ENCODE measurements at places on chromosomes 3 and 15. TPM values are rescaled to one million over a fixed set of nuclear protein-coding genes. Genes with fewer than 3 reads are reported as not detected.

DNA sequence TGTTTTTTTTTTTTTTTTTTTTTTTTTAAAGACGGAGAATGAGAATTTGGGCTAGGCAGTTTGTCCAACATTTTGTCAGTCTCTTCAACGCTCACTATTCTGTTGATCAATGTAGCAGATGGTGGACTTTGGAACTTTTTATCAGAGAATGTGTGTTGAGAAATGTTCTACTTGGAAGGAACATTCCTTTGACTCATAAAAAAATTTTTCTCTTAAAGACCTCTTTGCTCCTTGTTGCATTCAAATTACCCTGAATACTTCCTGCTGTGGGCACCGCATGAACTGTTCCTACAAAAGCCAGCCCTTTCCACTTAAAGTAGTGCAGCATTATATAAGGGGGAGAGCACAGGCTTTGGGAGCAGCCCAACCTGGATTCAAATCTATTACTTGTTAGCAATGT is 182.9 kb downstream of the AKAP13 start:
- H3K4me1 ChIP-seq, result peaks cover 16% of the 10 kb centered on the region
- H3K36me3 ChIP-seq, result no peaks in the 10 kb centered on the region
- H3K4me3 ChIP-seq, result no peak overlapping the region
- no peaks in the 10 kb centered on the region for H3K27me3 ChIP-seq
- peak; percentile 70 for ATAC-seq

DNA sequence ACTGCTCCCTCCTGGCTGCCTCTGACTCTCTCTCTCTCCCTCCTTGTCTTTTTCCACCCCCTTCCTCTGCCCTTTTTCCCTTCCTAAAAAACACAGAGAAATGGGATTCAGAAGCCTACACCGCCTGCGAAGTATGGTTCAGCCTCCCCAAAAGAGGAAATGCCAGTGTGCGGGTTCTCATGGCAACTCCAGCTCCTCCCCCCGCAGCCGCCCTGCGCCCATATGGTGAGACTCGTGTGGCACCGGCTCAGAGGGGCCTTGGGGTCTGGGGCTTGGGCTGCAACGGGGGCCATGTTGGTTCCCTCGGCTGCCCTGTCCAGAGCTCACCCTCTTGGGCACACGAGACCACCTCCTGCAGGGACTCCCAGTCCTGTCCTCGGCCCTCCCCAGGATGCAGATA is 23.6 kb upstream of the LINGO1 start:
- no peak for ATAC-seq
- no peaks in the 10 kb centered on the region for H3K4me1 ChIP-seq
- no peaks in the 10 kb centered on the region for H3K36me3 ChIP-seq
- H3K27ac ChIP-seq, result no peak overlapping the region
- H3K4me3 ChIP-seq, result no peak overlapping the region
- H3K27me3 ChIP-seq, result peaks cover 72% of the 10 kb centered on the region

DNA sequence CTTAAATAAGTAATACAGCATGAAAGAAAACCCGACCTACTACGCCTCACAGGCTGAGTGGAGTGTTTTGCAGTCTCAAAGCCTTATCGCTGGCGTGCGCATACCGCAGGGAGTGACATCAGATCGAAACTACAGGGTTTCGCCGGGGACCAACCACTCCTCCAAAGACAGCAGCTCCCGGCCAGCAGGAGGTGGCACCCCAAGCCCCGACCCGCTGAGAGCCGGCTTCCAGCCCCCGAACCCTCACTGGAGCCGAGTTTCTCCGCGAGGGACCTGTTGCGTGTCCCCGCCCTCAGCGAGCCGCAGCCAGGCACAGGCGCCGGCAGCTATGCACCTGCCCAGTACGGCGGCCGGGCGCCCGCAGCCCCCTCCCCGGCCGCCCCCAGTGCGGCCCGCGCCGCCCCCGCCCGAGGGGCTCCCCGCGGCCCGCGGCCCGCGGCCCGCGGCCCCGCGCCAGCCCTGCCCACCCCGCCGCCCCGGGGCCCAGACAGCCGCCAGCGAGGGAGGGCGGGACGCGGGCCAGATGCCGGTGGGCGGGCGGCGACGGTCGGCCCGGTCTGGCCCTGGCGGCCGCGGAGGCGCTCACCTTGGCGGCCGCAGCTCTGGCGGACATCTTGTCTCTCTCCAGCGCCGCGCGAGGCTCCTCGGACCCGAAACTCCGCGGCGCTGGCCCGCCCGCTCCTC is 710 bp downstream of the TJP1 start:
- peaks cover 44% of the 10 kb centered on the region for H3K4me1 ChIP-seq
- no peaks in the 10 kb centered on the region for H3K36me3 ChIP-seq
- H3K27ac ChIP-seq, result peak overlapping the region; percentile 94
- no peaks in the 10 kb centered on the region for H3K27me3 ChIP-seq
- ATAC-seq, result peak; percentile 59

- no peak overlapping the region for H3K4me3 ChIP-seq
- H3K27ac ChIP-seq, result no peak overlapping the region
- H3K4me1 ChIP-seq, result no peaks in the 10 kb centered on the region
- no peaks in the 10 kb centered on the region for H3K27me3 ChIP-seq
- no peak for ATAC-seq
- H3K36me3 ChIP-seq, result no peaks in the 10 kb centered on the region
Observed at GRCh38 chr3:197694251-197694650, 42.5 kb downstream of the RUBCN start.

GRCh38 chr15:90083954-90084607 is 18.2 kb downstream of the IDH2 start:
- H3K27ac ChIP-seq, result no peak overlapping the region
- H3K4me3 ChIP-seq, result no peak overlapping the region
- H3K36me3 ChIP-seq, result peaks cover 96% of the 10 kb centered on the region
- no peak for ATAC-seq
- H3K4me1 ChIP-seq, result peaks cover 9% of the 10 kb centered on the region
- no peaks in the 10 kb centered on the region for H3K27me3 ChIP-seq

GRCh38 chr3:16357186-16358121 is 92.4 kb downstream of the OXNAD1 start:
- no peak overlapping the region for H3K4me3 ChIP-seq
- H3K27ac ChIP-seq, result peak overlapping the region; percentile 19
- peaks cover 6% of the 10 kb centered on the region for H3K4me1 ChIP-seq
- H3K27me3 ChIP-seq, result no peaks in the 10 kb centered on the region
- peaks cover 29% of the 10 kb centered on the region for H3K36me3 ChIP-seq
- no peak for ATAC-seq

DNA sequence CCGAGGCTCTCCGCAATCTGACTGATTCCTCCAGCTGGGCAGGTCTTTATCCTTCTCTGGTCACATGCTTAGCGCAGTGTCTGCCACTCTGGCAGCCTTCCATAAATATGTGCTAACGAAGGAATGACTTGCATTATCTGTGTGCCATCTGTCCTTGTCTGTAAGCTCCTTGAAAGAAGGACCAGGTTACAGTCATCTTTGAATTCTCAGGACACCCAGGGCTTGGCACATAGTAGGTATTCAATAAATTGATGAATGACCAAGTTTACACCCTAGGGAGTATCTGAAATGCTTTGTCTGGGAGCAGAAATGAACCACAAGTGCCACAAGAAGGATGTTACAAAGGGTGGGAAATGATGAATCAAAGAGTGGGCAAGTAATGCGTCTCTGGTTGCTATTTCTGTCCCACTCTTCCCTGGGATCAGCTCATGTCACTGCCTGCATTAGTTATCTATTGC is 16.5 kb upstream of the FAM3D start:
- no peak overlapping the region for H3K4me3 ChIP-seq
- H3K27me3 ChIP-seq, result peaks cover 16% of the 10 kb centered on the region
- H3K27ac ChIP-seq, result no peak overlapping the region
- no peak for ATAC-seq

DNA sequence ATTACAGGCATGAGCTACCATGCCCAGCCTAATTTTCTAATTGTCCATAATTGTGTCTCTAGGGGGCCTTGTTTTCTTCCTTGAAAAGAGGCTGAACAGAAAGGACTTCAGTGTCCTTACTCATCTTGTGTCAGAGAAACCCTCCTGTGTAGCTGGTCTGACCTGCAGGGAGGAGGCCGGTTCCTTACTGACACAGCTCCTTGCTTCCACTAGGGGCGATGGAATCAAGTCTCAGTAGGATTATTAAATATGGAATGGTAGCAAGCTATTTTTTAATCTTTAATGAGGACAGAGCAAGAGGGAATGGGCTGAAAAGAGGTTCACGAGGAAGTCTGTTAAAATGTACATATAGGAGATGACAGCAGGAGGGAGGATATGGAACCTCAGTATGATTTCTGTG is 8.6 kb downstream of the LPCAT4 start:
- no peak overlapping the region for H3K27ac ChIP-seq
- no peaks in the 10 kb centered on the region for H3K4me1 ChIP-seq
- no peaks in the 10 kb centered on the region for H3K27me3 ChIP-seq
- ATAC-seq, result no peak
- peaks cover 88% of the 10 kb centered on the region for H3K36me3 ChIP-seq
- H3K4me3 ChIP-seq, result no peak overlapping the region

- H3K27ac ChIP-seq, result peak overlapping the region; percentile 20
- H3K36me3 ChIP-seq, result no peaks in the 10 kb centered on the region
- no peak overlapping the region for H3K4me3 ChIP-seq
Observed at GRCh38 chr3:53250881-53251605, 4.8 kb downstream of the TKT start.

DNA sequence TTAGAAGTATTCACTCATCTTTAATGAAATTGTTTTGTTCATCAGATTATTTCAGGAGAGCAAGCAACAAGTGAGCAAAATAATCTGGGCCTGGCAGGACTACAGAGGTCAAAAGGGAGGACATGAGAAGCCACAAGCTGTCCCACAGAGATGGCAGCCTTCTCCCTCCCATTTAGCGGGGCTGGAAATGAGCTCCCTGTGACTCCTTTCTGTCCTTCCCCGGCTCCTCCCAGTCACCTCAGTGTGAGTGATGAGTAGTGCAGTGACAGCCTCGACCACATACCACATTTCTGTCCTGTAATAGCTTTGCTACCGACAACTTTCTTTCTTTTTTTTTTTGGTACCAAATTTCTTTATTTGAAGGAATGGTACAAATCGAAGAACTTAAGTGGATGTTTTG is 38.0 kb downstream of the RAB7A start:
- H3K27ac ChIP-seq, result no peak overlapping the region
- H3K4me1 ChIP-seq, result peaks cover 32% of the 10 kb centered on the region
- H3K27me3 ChIP-seq, result no peaks in the 10 kb centered on the region
- H3K36me3 ChIP-seq, result no peaks in the 10 kb centered on the region
- ATAC-seq, result no peak

DNA sequence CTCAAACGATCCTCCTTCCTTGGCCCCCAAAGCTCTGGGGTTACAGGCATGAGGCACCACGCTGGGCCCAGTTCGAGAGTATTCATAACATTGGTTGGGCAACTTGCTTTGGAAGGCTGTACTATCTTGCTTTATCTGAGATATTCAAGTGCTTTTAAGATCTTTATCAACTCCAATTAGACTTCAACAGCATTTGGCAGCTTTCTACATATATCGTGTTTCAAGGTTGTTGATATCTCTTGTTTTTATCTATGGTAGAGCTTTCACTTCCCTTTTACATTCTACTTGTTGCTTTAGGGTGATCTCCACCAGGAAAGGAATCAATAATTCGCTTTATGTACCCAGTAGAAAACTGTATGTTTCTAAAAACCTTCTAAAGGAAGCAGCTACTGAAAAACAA is 395.3 kb downstream of the IL5RA start:
- no peaks in the 10 kb centered on the region for H3K4me1 ChIP-seq
- no peak overlapping the region for H3K27ac ChIP-seq
- H3K27me3 ChIP-seq, result no peaks in the 10 kb centered on the region
- ATAC-seq, result no peak
- no peaks in the 10 kb centered on the region for H3K36me3 ChIP-seq

- H3K27ac ChIP-seq, result no peak overlapping the region
- no peak overlapping the region for H3K4me3 ChIP-seq
- no peaks in the 10 kb centered on the region for H3K4me1 ChIP-seq
- no peak for ATAC-seq
Observed at GRCh38 chr3:56302417-56302816, 165.8 kb downstream of the ERC2 start.

GRCh38 chr3:138717348-138717747 is 108.8 kb downstream of the FAIM start:
- H3K4me3 ChIP-seq, result no peak overlapping the region
- H3K27ac ChIP-seq, result no peak overlapping the region
- ATAC-seq, result no peak
- H3K4me1 ChIP-seq, result no peaks in the 10 kb centered on the region
- no peaks in the 10 kb centered on the region for H3K27me3 ChIP-seq

DNA sequence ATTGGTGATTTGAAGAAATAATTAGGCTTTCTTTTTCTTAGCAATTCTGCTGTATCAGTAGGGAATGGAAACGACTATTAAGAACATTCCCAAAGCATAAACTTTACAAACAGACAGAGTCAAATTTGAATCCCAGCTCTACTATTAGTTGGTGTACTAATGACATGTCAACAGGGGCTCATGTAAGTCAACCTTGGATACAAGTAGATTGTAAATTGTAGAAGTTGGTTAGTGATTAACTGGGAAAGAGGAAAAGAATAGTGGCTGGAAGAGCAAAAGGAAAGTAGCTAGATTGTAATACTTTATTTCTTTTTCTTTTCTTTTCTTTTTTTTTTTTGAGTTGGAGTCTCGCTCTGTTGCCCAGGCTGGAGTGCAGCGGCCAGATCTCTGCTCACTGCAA is 38.6 kb upstream of the DPPA4 start:
- no peaks in the 10 kb centered on the region for H3K36me3 ChIP-seq
- H3K4me1 ChIP-seq, result no peaks in the 10 kb centered on the region
- no peak for ATAC-seq
- H3K27ac ChIP-seq, result no peak overlapping the region
- no peak overlapping the region for H3K4me3 ChIP-seq

DNA sequence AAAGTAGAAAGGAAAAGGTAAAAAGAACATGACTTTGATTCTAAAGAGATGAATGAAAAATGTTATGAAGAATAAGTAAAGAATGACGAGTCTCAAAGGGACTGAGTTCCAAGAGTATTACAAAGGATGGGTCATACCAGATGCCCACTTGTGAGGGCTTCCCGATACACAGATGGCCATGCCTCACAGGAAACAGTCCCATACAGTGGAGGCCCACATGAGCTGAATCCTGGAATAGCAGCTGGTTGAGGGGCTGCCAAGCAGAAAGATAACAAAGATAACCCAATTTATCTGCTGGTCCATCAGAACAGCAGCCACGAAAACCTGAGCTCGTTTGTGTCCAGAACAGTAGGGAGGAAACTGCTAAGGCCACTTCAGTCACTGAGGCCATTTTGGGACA is 3.7 kb downstream of the SSR3 start:
- H3K4me1 ChIP-seq, result peaks cover 81% of the 10 kb centered on the region
- H3K4me3 ChIP-seq, result no peak overlapping the region
- H3K36me3 ChIP-seq, result peaks cover 51% of the 10 kb centered on the region
- H3K27ac ChIP-seq, result peak overlapping the region; percentile 25

Gene DPPA2
- not detected for total RNA-seq

Gene B4GALT4
- total RNA-seq, result 23.9 TPM

Gene PTX3
- total RNA-seq, result 2.0 TPM

Gene ZNF385D
- 8.1 TPM for total RNA-seq

Gene USP50
- not detected for total RNA-seq

Gene ACKR4
- 0.81 TPM for total RNA-seq
